Head of caudate nucleus (tissue), 42 donors: ENCODE measurements at places on chromosomes 1 and 21.

DNA sequence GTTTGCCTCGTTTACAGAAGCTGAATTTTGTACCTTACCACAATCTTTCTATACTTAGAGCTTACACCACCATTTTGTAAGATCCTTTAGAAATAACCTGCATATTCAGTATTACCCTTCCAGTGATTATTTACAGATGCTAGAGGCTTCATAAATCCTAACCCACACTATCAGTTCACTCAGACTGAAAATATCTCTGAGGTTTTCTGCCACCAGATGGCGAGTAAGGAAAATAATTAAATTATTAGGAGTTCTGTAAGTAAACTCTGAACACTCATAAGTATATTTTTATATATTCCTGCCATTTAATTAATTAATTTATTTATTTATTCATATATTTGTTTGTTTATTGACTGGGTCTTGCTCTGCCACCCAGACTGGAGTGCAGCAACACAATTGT, 1635.2 kb downstream of the PLA2G4A start:
- no peak for DNase-seq

GRCh38 chr1:32361674-32362473, 411 bp downstream of the FAM229A start:
- peak; percentile 83 for DNase-seq

DNA sequence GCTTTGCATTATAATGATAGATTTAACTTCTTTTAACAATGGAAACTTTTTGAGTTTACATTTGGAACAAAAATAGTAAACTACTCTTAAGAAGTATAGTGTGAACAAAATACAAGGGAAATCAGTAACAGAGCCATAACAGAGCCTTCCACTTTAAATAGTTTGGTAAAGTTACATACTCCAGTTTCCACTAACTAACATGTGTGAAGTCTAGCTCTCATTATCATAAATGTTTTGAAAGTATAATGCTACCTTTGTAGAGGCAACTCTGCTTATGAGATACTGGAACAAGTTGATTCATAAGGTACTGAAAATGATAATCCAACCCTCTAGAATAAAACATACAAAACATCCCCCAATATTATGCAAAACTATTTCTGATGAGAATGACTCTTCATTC, 1155.1 kb upstream of the ADGRL2 start:
- DNase-seq: no peak

GRCh38 chr1:19925342-19926070, 2.1 kb upstream of the PLA2G2E start:
- no peak for DNase-seq
